ENCODE measurements at places on chromosomes 11 and 22.

GRCh38 chr11:60951904-60952741 lies at the start of gene SLC15A3:
SLC15A3 (minus strand) TSS chr11:60952176; CDS start chr11:60951551, 625 bp downstream.
- DNase-seq, result peak; percentile 52

- DNase-seq, result no peak
These were observed 28.9 kb downstream of the SIK2 start for GRCh38 chr11:111631024-111631665.

- no peak for DNase-seq
These were observed 26.6 kb upstream of the CPT1A start for GRCh38 chr11:68868221-68868835.

DNA sequence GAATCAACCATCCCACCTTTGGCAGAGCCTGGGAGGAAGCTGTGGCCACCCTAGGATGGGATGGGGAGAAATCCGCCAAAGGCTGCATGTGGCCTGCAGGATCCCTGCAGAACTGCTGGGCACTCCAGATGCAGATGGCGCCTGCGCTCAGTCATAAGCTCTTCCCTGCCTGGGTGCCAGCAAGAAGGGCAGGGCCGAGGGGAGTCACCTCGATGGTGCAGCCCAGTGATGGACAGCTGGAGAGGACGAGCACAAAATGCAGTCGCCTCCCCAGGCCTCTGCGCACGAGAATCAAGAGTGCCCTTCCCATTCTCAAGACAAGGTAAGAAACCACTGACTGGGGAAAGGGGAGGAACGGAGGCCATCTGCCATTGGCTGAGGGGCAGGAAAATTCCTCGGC lies 693.6 kb downstream of the TBC1D22A start:
- DNase-seq, result no peak

DNA sequence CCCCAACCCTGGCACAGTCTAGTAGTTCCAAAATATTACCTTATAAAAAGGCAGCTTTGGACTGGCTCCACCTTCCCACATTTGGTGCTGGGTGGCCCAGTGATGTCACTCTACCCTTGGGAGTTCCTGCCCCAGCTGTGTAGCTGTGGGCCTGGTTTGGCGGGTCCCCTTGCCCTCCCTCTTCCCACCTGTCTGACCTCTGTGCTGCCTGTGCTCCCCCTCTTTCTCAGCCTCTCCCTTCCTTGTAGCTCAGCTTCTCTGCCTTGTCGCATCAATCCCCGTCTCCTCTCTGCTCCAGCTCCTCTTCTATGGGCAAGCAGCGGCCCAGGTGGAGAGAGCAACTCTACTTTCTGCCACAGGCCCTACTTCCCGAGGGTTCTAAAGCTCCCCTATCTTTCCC lies 54.6 kb downstream of the CHRDL2 start:
- no peak for DNase-seq

DNA sequence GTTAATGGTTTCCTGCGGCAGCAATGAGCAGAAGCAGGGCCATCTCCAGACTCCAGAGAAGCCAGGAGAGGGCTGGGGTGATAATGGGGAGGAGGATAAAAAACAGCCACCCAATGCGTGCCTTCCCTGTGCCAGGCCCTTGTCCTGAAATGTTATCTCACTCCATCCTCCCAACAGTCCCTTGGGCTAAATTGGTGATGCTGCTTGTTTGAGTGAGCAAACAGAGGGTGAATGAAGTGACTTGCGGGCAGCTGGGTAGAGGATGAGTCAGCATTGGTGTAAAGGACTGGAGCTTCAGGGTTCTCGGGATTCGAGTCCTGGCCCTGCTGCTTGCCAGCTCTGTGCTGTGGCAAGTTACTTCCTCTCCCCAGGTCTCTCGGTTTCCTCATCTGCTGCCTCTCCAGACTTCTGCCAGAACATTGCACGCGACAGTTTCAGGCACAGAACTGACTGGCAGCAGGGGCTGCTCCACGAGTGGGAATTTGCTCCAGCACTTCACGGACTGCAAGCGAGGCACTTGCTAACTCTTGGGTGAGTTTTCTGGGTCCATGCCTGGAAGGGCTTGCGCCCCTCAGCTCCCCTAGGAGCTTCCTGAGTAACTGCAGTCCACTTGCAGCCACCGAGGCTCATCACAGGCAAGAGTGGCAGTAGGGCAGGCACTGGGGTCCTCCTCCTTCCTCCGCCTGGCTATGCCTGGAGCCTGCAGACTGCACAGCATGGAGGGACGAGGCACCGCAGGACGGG lies at the start of gene P2RY6:
Gene P2RY6, plus strand, starts transcription at position 403 of the 744 bp plus-strand sequence. CDS start 24,181 bp downstream, outside the sequence.
- no peak for DNase-seq

DNA sequence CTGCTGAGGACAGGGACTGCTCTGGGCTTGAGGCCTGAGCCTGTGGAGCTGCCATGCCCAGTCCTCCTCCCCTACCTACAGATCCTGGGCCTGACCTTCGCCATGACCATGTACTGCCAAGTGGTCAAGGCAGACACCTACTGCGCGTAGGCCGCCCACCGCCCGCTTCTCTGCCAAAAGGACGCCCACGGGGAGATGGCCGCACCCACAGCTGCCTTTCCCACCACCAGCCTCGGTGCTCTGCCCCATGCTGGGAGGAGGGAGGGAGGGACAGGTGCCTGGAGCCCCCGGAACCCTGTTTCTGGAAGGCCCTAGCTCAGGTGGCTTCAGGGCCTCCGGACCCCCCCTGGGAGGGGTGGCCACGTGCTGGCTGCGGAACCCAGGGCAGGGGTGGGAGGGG lies 23.8 kb downstream of the TSPAN4 start:
- no peak for DNase-seq

- no peak for DNase-seq
These were observed 54.9 kb upstream of the BLID start for GRCh38 chr11:122170815-122171475.
